Urinary bladder (tissue), 4 donors: ENCODE measurements at places on chromosomes 6 and 20.

DNA sequence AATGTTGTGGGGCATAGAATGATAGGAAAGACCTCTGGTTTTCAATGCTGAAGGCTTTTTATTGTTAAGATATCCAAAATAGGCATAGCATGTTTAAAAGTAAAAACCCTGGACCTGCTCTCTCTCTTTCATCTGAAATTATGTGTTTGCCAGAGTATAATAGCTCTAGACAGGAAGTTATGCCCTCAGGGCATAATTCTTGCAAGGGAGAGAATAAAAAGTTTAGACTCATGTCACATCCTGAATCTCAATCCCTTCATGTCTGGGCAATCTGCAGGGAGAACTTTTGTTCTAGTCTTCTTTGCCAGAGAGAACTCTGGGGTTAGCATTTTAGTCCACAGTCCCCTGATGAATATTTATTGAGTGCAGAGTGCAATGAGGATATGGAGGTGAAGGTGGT lies 297.3 kb upstream of the FLRT3 start:
- no peak for DNase-seq

GRCh38 chr6:12386816-12387215 lies 96.7 kb downstream of the EDN1 start:
- DNase-seq = no peak

DNA sequence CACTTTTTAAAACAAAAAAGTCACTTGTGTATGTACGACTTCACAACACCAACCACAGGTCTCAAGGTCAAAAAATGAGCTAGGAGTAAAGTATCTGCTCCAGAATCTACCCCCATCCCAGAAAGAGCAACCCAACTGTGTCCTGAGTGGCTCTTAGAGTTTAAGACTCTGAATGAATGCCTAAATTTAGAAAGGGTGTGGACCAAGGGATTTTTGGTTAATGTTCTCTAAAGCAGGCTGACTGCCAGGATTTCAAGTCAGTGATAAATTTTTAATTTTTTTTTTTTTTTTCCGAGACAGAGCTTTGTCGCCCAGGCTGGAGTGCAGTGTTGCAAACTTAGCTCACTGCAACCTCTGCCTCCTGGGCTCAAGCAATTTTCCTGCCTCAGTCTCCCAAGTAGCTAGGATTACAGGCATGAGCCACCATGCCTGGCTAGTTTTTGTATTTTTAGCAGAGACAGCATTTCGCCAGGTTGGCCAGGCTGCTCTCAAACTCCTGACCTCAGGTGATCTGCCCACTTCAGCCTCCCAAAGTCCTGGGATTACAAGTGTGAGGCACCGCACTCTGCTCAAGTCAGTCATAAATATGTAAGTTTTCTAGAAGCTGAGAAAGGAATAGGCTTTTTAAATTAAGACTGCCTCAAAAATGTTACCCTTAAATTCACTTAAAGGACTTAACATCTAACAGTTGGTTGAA lies 20.2 kb downstream of the STAU1 start:
- no peak for DNase-seq

DNA sequence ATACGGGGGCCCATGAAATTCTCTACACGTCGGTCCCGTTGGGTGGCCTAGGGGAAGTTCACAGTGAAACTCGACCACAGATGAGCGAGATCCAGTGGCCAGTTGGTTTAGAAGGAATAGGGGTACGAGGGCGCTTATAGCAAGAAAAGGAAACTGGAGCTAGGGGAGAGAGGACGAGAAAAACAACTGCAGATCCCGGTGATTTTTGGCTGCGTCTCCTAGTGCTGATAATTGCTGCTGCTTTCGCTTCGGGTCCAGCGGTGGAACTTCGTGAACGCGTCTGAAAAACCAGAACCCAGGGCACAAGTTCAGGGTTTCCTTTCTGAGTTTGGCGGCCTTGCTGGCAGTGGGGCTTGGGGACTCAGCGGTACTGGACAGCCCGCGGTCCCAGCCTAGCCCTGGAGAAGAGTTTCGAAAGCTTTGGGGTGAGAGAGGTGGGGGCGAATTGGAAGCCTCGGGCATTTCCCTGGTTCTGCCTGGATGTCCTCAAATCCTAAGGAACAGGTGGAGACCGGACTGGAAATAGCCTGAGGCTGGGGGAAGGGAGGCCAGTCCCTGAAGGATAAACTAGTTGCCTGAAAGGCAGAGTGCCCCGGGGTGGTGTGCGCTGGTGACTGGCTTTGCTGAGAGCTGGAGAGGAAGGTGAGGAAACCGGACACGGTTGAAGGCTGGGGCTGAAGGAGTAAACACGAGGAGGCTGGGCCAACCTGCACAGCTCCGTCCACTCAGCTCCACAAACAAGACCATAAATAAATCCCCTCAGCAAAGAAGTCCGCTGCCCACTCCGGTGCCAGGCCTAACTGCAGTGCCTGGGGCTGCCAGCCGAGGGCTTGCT lies 793 bp downstream of the GMPR start:
- DNase-seq = no peak

DNA sequence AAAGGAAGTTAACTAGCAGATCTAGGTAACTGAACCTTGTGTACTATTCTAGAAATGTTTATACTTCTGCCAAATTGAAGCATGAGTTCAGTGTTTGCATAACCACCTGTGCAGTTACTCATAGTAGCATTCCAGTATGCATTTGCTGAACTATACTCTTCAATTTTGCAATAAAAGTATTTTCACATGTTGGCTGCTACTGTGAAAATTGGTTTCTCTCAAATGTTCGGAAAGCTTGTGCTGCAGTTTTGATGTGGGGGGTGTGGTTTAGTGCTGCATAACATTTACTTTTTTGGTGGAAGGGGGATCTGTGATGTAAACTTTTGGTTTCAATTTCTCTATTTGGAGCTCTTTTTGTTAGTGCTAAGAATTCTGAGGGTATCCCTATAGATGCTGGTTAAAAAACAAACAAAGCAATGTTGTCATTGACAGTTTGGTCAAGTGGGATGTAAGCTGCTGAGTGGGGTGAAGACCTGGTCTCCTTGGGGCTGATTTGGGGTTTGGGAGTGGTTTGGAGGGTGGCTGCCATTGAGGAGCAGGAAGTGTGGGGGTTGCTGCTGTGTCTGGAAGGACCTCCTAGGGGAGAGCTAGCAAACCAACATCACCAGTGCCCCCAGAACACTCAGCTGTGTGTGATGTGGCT lies 87.8 kb downstream of the CARMIL1 start:
- DNase-seq = no peak

DNA sequence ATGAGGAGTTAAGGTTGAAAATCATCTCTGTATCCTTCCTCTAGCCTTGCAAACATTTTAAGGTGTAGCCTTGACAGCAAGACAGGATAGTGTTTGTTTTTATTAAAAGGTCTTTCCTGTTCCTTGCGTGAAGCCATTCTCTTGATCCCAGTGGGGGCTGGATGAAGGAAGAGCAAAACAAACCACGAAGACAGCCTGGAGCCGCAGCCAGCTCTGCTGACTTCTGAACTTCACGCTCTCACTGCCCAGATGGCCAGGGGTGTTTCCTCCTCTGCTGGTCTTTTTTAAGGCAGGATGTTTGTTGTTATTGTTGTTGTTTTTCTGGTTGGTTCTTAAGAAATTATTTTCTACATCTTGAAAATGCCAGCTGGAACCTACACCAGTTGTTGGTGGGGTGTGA lies 156.4 kb downstream of the MTHFD1L start:
- DNase-seq = no peak

DNA sequence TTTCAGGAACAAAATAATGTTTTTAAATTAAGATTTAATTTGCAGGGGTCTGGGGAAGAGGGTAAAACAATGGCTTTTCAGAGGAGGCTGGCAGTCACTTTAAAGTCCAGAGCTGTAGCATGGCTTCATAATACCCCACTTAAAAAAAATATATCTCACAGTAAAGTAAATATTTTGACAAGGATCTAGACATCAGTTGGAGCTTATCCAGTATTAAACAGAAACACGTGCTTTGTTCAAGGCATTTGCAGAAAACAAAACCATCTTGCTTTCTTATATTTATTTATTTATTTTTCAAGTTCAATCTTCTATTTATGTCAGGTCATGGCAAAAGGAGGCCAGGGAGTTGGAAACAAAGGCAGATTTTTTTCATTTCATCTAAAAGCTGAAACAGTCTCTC lies 53.3 kb upstream of the PRL start:
- no peak for DNase-seq

- no peak for DNase-seq
Observed at GRCh38 chr6:4299476-4299875, 164.1 kb upstream of the ECI2 start.

GRCh38 chr6:36139991-36140710 lies 9.8 kb downstream of the MAPK13 start:
- no peak for DNase-seq

- DNase-seq = no peak
Observed at GRCh38 chr6:44090465-44090864, 36.8 kb downstream of the MRPL14 start.

- no peak for DNase-seq
Observed at GRCh38 chr6:113907102-113907815, 50.1 kb downstream of the MARCKS start.

GRCh38 chr6:24517659-24518543 lies 23.1 kb downstream of the ALDH5A1 start:
- no peak for DNase-seq

DNA sequence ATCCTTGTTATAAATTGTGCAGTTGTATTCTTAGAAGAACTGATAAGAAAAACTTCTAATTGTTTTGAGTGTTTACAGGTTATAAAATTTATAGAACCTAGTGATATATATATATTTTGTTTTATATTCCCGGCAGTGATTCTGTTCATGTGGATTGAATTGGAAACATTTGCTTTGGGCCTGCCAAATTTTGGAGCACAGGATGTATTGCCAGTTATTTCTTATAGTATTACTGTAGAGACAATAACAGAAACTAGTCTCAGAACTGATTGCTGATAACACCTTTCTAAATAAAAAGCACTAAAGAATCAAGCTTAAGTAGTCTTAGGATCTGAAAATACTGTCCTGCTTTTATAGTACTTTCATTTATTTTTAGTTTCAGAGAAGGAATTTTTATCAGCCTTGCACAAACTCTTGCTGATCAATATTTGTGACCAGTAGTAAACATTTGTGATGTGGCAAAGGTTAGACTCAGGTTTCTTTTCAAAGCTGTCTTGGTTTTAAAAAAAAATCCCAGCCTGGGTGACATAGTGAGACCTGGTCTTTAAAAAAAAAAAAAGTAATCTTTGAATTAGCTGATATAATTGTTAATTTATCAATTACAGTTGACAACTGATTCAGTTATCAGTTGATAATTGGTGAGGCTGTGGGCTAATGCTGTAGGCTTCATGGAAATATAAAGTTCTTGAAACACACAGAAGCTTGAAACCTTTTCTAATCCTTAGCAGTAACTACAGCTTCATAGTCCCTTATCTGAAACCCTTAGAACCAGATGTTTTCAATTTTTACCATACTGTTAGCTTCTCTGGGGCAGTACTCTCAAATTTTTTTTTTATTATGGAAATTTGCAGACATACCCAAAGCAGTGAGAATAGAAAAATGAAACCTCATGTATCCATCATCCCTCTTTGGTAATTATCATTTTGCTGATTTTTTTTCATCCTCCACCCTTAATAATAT lies 42.4 kb downstream of the RNGTT start:
- DNase-seq = no peak

GRCh38 chr6:159217595-159218275 lies 48.5 kb downstream of the FNDC1 start:
- DNase-seq = no peak

DNA sequence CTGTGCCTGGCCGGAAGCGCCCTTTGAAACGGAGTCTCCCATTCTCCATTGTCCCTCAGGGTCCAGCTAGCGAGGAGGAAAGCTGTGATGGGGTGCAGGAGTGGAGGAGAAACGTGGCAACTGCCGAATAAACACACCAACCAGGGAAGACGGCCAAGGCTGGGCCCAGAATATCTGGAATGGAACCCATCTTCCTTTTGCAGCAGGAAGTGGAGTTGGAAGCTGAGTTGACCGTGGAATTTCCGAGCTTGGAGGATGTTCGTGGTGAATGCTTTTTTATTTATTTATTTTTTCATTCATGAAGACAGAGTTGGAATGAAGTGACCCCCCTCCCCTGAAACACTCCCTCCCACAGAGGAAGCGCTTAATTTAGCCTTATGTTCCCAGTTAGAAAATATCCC lies 105.6 kb upstream of the RNF24 start:
- no peak for DNase-seq

GRCh38 chr6:43842231-43842794 lies 72.3 kb downstream of the VEGFA start:
- DNase-seq = no peak

DNA sequence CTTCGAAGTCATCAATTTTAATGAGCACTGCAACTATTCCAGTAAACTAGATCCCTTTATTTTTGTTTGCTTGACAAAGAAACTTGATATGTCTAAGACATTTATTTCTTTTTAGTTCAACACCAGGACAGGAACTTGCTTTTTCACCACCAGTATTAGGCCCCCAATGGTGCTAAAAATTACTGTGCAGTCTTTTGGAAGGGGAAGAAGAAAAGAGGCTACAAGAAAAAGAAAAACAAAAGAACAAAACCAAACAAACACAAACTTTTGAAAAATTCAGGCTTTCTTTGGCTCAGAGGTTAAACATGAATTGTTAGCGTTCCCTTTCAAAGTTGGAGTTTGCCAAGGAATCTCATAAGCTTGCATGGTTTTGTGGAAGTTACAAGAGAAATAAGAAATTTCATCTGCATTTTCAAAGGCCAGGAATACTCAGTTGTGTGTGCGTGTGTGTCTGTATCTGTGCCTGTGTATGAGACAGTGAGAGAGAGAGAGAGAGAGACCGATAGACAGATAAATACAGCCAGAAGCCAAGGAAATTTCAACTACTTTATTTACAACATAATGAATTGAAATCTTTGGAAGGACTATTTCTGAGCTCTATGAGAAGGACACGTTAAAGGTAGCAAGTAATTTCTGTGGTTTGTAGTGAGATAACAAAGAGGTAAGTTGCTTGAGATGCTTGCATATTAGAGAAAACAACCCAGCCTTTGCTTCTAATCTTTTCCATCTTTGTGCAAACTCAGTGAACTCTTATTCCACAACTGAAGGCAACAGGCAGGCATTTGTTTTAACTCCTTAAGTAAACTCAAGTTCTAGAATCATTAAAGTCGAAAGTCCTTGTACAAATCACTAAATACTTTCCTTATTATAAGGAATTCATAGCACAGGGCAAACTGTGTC lies 171.0 kb upstream of the CITED2 start:
- DNase-seq = no peak

DNA sequence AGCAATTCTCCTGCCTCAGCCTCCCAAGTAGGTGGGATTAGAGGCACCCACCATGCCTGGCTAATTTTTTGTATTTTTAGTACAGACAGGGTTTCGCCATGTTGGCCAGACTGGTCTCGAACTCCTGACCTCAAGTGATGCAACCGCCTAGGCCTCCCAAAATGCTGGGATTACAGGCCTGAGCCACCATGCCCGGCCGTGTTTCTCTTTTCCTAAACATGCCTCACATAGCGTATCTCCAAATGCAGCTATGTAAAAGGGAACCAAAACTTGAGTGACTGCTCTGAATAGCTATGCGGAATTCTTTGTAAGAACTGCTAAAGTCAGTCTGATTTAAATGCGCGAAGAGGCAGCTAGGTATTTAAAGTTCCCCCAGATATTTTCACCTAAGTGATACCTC lies 20.5 kb downstream of the BPIFA2 start:
- DNase-seq = no peak

DNA sequence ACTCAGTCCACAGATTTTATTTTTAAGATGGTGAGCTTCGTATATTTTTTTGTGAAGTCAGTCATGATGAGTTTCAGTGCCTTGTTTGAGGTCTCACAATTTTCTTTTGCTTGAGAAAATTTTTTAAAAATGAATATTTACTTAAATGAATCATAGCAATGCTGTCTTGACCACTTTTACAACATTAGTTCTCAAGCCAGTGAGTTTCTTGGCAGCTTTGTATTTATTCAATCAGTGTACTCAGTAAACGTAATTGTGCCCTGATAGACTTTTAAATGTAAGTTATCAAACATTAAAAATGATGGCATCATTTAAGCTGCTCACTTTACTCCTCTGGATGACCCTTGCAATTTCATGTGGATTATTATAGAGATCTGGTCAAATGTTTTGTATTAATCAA lies 261.4 kb downstream of the KHDC1L start:
- no peak for DNase-seq
